Prostate gland (tissue), 2 donors: ENCODE measurements at places on chromosomes 4 and X. TPM values are rescaled to one million over a fixed set of nuclear protein-coding genes. Genes with fewer than 3 reads are reported as not detected.

CXCL11 gene
- total RNA-seq, result 0.23 TPM

MAGEA8 gene
- not detected for total RNA-seq

FAT1 gene
- total RNA-seq, result 215 TPM

SULT1E1 gene
- 0.41 TPM for total RNA-seq

HELT gene
- not detected for total RNA-seq
